ENCODE measurements at places on chromosomes 3 and 15.

DNA sequence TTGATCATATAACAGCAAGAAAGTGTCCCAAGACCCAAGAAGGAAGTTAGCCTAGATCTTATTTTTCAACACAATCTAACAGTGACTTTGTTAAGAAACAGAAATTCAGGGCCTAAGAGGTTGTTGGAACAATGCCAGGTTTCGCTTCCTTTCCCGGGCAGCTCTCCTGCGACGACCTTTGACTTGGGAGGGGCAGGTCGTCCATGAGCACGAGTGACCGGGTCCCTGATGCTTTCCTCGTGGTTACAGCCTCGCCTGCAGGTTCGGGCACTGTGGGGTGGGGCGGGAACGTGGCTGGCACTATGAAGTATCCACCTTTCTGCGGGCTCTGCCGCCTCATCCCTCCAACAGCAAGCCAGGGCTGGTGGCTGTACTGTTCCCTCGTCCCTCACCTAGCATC lies 90.1 kb upstream of the RGMA start:
- no peak for DNase-seq

DNA sequence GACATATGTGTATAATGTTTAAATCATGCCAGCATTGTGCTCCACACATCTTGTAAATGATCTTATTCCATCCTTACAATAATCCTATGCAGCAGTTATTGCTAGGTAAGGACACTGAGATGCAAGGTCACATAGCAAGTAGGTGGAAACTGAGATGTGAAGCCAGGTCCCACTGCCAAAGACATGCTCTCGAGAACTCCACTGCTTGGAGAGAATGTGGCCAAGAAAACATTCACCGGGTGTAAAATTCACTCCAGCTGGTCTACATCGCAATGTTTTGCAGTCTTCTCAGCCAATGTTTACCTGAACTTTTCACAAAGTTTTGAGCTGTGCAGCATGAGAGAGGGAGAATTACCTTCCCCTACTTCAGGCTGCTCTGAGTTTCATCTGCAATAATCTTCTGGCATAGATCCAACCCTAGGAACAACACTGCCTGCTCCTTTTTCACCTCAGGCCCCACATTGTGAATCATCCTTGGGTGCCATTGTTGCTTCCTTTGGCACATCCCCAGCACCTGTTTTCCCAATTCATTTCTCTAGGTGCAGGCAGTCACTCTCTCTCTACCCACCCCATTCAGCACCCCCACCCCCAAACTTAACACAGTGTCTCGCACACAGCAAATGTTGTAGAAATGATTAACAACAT lies 53.5 kb upstream of the PRTG start:
- no peak for DNase-seq

- DNase-seq = no peak
Measured at GRCh38 chr3:64215559-64215958, 9.7 kb downstream of the PRICKLE2 start.

DNA sequence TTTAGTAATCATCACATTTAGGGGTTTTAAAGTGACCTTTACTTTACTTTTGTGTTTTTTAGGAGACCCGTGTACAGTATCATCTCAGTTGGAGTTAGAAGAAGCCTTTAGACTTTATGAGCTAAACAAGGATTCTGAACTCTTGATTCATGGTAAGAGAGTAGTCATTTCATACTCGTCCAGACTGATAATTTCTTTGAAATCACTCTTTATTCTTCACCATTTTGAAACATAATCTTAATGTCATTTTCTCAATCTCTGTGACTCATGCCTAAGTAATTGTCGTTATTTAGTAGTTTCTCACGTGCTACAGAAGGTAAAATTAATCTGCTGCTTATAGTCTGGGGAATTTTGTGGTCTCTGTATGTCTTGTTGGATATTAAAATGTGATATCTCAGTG lies 37.7 kb downstream of the PRKCI start:
- DNase-seq = no peak

GRCh38 chr3:157810924-157811718 lies 295.1 kb downstream of the SHOX2 start:
- no peak for DNase-seq

DNA sequence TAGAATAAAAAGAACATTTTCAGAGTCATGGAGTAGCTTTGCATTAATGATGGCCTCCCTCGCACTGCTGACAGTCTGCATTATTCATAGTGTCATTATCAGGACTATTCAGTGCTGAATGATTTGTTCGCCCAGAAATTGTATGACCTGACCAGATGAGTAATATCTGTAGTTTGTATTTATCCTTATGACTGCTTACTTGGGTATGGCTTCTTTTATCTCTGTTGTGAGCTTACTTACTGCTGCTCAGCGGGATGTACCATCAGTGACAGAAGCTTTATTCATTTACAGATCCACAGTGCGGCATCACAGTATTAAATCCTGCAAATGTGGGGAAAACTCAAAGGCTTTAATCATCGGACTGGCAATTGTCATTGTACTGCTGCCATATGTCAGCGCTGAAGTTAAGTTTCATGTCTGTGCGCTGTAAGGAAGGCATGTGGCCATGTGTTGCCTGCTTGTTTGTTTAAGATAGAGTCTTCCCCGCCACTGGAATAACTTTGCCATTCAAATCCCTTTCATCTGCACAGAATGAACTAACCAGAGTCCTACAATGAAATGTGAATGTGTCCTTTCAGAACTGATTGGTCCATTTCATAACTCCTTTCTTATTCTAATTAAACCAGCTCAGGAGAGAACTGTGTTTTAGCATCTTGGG lies 262.2 kb downstream of the CHL1 start:
- DNase-seq = no peak

GRCh38 chr3:47404955-47405790 lies 24.4 kb downstream of the PTPN23 start:
- no peak for DNase-seq

GRCh38 chr3:81612768-81613167 lies 148.7 kb downstream of the GBE1 start:
- no peak for DNase-seq

DNA sequence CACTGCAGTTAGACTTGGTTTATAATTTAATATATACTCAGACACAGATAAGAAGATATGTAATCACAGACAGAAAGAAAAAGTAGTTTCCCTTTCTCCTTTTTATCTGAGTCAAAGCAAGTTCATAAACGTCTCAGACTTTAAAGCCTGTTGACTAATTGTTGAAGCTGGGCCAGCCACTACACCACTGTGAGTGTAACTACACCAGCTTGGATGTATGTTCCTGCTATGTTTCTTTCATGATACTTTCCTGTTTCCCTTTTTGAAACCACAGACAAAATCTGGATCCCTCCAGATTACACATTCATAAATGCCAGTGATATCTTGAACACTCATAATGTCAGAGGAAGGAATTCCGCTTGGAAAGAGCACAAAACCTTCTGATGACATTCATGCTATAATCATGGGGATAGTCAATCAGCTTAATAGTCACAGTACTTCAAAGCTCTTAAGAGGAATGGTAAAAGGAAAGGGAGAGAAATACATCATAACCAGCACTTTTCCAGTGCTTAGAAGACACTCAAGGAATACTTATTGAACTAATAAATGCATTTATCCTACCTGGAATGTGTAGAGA lies 32.0 kb downstream of the KCNMB2 start:
- no peak for DNase-seq

GRCh38 chr3:111210003-111210711 lies 138.5 kb downstream of the NECTIN3 start:
- DNase-seq = no peak

- DNase-seq = no peak
Measured at GRCh38 chr15:39199076-39199475, 381.8 kb upstream of the THBS1 start.

DNA sequence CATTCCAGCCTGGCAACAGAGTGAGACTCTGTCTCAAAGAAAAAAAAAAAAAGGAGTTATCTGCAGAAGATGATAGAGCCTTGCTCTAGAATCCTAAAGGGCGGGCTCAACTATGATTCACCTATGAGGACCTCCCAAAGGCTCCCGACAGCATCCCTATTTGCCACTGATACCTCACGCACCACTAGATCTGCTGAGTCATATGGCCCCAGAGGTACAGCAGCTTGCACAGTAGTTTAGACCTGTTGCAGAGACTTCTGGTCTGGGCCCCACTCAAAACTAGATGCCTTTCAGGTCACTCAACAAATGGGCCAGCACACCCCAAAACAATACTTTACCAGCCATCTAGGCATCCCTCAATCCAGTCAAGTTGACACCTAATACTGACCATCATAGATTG lies 38.1 kb upstream of the PTX3 start:
- DNase-seq = no peak

GRCh38 chr15:72998226-72998625 lies 54.0 kb upstream of the NEO1 start:
- no peak for DNase-seq

DNA sequence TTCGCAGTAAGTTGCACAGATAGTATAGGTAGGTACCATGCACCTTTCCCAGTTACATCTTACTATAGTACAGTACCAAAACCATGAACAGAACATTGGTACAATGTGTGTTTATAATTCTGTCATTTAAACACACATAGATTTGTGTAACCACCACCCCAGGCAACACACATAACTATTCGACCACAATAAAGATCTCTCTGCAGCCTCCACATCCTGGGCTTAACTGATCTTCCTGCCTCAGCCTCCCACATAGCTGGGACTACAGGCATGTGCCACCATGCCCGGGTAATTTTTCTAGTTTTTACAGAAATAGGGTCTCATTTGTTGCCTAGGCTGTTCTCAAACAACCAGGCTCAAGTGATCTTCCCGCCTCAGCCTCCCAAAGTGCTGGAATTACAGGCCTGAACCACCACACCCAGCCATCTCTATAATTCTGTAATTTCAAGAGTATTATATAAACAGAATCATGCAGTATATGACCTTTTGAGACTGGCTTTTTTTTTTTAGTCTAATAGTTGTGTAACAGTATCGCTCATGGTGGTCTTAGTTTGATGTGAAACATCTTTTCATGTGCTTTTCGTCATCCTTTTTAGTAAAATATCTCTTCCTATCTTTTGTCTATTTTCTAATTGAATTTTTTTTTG lies 13.3 kb upstream of the TMF1 start:
- no peak for DNase-seq

DNA sequence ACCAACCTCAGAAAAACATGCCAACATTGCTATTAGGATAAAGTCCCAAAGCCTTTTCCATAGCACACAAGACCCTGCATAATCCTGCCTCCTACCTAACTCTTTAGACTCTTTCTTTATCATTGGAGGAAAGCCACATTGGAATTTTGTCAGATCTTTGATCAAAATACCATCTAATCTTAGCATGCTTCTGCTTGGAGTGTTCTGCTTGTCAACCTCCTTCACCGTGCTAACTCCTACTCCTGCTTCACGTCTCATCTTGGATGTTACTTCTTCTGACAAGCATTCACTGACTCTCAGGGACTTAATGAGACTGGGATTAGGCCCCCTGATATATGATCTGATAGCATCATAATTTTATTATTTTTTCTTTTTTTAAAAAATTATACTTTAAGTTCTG lies 7.4 kb upstream of the GLCE start:
- no peak for DNase-seq

GRCh38 chr15:99614749-99615288 lies 49.0 kb downstream of the MEF2A start:
- DNase-seq = no peak

DNA sequence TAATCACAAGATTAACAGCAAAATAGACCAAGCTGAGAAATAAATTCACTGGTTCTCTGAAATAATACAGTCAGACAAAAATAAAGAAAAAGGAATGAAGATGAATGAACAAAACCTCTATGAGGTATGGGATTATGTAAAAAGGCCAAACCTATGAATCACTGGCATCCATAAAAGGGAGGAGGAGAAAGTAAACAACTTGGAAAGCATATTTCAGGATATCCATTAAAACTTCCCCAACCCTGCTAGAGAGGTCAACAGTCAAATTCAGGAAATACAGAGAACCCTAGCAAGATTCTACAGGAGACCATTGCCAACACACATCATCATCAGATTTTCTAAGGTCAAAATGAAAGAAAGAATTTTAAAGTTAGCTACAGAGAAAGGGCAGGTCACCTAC lies 649.7 kb upstream of the CBLB start:
- no peak for DNase-seq

DNA sequence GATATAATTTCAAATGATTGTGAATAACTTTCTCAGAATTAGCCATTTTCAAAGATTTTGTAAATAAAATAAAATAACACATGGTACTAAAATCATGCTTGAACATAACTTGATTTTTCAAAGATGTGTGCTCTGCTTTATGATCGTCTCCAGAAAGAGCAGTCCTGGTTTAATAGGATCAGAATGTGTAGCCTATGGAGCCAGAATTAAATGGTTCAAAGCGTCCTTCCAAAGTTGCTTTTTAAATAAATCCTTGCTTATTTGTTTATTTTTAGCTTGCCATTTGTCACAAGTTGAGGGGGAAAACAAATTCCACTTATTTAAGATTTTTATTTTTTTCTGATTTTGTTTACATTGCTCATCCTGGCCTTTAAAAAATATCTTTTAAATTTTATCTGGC lies 123.7 kb upstream of the SPRED1 start:
- DNase-seq = no peak

DNA sequence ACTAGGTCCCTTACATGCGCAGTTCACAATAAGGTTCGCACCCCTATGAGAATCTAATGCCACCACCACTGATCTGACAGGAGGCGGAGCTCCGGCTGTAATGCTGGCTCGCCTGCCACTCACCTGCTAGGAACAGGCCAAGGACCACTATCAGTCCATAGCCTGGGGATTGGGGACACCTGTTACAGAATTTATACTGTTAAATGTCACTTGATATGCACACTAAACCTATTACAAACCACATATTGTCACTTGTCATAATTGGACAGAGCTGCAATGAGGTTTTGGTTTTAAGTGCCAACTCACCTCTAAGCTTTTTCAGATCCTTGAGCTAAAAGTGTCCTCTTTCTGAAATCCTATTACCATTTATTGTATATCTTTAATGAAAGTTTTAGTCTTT lies 507.9 kb upstream of the TPRG1 start:
- DNase-seq = no peak

DNA sequence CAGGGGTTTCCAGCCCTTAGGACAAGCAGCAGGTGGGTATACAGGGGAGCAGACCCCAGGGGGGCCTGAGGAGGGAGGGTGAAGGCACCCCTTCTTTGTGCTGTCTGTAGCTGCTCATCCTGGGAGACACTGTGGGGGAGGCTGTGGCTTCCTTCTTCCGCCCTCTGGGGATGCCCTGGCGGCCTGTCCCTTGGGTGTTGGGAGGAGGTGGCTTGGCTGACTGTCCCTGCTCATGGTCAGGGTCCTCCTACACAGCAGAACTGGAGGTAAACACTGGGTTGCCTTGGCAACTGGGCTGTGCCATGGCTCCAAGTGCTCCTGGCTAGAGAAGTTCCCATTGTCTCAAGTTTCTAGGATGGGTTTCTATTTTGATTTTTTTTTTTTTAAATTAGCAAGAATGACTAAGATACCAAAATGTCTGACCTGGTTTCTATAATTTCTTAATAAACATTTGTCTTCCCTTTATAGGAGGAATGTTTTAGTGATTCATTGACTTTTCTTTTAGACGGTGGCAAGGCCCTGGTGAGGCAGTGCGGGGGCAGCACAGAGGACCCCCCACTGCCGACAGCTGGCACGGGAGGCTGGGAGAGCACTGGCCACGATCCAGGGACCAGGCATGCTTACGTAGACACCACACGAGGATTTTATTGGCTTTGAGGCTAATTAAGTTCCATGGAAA lies 12.4 kb downstream of the KLF13 start:
- DNase-seq = no peak

- DNase-seq = no peak
Measured at GRCh38 chr15:100517846-100518245, 10.9 kb downstream of the CERS3 start.

GRCh38 chr15:42577514-42578031 lies 2.2 kb downstream of the STARD9 start:
- DNase-seq = no peak

All from stimulated activated CD4-positive, alpha-beta T cell treated with anti-CD3 and anti-CD28 coated beads, TNF-alpha, amount 100 ng/mL, for 1 hour (primary cell).